Thymus (tissue), 14 donors: ENCODE measurements at places on chromosomes 5 and 9. TPM values are rescaled to one million over a fixed set of nuclear protein-coding genes. Genes with fewer than 3 reads are reported as not detected.

The SAPCD2 gene
- total RNA-seq: 6.3 TPM

GRCh38 chr5:103031607-103032006 is 88.3 kb downstream of the GIN1 start:
- no peak overlapping the region for H3K27ac ChIP-seq
- H3K36me3 ChIP-seq: no peaks in the 10 kb centered on the region
- H3K4me3 ChIP-seq: no peak overlapping the region
- DNase-seq: no peak

- H3K27me3 ChIP-seq: peaks cover 12% of the 10 kb centered on the region
- H3K4me1 ChIP-seq: no peaks in the 10 kb centered on the region
- H3K4me3 ChIP-seq: no peak overlapping the region
- H3K36me3 ChIP-seq: no peaks in the 10 kb centered on the region
Measured at GRCh38 chr9:127873223-127873691, 4.2 kb downstream of the AK1 start.

DNA sequence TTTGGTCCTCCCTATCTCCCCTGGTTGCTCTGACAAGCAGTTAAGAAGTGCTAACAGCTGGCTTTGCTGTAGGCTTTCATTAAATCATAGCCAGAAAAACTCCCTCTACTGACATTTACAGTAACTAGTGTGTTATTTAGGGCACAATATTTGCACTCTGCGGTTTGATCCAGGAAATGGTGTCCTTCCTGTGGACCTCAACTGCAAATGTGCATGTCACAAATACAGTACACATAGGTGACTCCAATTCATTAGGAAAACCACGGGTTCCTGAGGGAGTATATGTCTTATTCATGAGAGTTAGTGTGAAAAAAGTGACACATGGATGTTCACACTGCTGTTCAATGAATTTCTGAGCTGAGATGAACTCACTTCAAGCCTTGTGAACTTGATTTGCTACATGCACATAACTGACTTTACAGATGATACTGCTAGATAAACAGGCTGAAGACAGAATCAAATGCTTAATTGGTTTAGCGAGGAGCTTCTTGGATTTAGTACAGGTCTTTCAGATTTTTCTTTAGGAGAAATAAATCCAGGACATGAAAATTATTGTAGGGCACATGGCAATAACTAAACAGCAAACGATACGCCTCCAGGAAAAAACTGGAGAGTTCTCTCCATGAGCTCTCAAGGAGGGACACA is 281.5 kb downstream of the EFNA5 start:
- no peak overlapping the region for H3K4me3 ChIP-seq
- H3K27me3 ChIP-seq: no peaks in the 10 kb centered on the region
- no peaks in the 10 kb centered on the region for H3K36me3 ChIP-seq

DNA sequence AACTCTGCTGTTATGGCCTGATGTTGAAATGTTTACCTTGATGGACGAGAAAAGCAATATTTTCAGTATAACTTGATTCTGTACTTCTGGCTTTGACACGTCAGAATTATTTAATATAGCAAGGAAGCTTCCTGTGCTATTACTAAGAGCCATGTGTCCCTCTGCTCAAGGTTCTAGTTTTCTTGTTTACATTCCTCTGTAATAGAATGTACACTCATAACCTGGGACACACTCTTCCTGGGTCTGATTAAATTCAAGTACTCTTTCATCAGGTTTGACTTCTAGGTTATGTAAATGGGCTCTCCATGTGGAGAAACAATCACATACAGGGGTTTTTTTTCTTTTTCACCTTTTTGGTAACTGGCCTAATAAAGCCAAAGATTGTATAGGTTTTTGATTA is 33.1 kb downstream of the GTF3C4 start:
- H3K4me1 ChIP-seq: no peaks in the 10 kb centered on the region
- H3K36me3 ChIP-seq: no peaks in the 10 kb centered on the region
- peaks cover 3% of the 10 kb centered on the region for H3K27me3 ChIP-seq
- no peak overlapping the region for H3K27ac ChIP-seq
- DNase-seq: no peak
